ENCODE measurements at places on chromosomes 7 and 10. TPM values are rescaled to one million over a fixed set of nuclear protein-coding genes. Genes with fewer than 3 reads are reported as not detected.

DNA sequence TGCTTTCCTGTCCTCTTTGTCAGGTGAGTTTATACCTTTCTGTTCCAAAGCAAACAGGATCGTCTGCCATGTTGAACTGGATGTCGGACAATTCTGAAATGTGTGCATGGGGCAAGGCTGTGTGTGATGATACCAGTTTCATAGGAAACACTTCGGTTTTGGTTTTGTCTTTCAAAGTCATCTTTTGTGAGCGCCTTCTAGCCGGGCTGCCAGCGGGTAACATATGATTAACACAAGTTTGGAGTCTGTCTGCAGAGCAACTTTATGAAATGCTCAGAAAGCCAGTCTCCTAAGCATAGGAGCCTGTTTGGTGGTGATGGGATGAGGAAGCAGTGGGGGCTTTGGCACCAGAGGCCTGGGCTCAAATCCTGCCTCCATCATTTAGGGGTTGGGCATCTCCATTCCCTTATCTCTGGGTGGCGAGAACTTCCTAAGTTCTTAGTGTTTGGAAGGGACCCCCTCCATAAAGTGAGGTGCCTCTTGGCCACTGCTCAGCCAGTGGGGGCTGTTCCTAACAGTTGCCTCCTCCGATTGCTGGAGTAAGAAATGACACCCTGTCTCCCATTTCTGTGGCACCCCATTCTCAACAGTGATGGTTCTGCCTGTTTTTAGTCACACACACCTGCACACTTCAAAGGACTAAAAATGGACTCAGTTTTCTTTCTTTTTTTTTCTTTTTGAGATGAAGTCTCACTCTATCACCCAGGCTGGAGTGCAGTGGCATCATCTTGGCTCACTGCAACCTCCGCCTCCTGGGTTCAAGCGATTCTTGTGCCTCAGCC is 36.8 kb downstream of the CUX1 start:
- no peak overlapping the region for H3K4me3 ChIP-seq
- H3K4me1 ChIP-seq: peaks cover 27% of the 10 kb centered on the region
- no peak for DNase-seq
- H3K27ac ChIP-seq: no peak overlapping the region

GRCh38 chr7:21542891-21543527 is at the start of gene DNAH11:
TSS of gene DNAH11 (plus strand) at chr7:21543039. CDS start at chr7:21543246, 207 bp downstream.
- no peaks in the 10 kb centered on the region for H3K36me3 ChIP-seq
- peak; percentile 48 for DNase-seq
- peak within 1 kb of the TSS; percentile 78 for H3K4me3 ChIP-seq
- H3K4me1 ChIP-seq: peaks cover 10% of the 10 kb centered on the region
- peaks cover 67% of the 10 kb centered on the region for H3K27me3 ChIP-seq

DNA sequence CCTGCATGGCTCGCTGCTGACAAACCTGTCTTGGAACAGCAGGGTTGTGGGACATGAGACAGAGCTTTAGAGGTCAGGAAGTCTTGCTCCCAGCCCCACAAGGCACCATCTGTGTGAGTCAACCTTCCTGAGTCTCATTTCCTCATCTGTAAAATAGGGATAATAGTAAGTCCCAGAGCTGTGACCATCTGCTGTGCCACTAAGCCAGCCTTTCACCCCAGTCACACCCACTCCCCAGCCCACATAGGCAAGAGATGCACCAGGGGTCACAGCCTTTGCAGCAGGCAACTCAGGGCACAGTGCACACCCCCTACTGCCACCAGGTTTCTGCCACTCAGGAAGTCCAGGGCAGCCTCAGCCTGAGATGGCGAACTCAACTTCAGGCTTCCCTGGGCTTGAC is 29.4 kb upstream of the CDH23 start:
- H3K27ac ChIP-seq: no peak overlapping the region
- DNase-seq: no peak
- H3K36me3 ChIP-seq: no peaks in the 10 kb centered on the region
- peaks cover 2% of the 10 kb centered on the region for H3K4me1 ChIP-seq
- no peak overlapping the region for H3K4me3 ChIP-seq
- H3K27me3 ChIP-seq: peaks cover 9% of the 10 kb centered on the region

GRCh38 chr7:78014401-78014800 is 215.8 kb downstream of the PHTF2 start:
- no peak overlapping the region for H3K4me3 ChIP-seq
- H3K27ac ChIP-seq: no peak overlapping the region

Gene CPED1
- total RNA-seq: not detected
